ENCODE measurements at places on chromosomes 2 and 18.

- DNase-seq, result no peak
Observed at GRCh38 chr2:238114851-238115660, 14.9 kb downstream of the ESPNL start.

GRCh38 chr2:217956586-217957457 lies 46.0 kb downstream of the TNS1 start:
- DNase-seq, result no peak

GRCh38 chr18:56696966-56697365 lies 45.8 kb downstream of the WDR7 start:
- DNase-seq, result no peak

DNA sequence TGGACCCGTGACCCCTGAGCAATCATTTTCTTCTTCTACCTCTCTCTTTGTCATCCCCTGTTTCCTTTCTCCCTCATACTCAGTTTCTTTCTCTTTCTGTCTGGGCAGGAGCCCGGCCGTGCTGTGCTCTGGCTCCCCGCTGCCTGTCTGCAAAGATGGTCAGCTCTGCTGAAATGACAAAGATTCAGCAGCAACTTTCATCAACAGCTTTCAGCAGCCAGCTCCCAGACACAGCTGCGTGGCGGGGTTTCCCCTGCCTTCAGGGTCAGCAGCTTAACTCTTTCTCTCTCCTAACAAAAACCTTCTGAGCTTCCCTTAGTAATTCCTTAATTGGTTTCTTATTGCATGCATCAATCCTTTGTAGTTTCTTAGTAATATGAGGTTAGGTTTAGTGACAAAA lies 1234.4 kb downstream of the CNTNAP5 start:
- DNase-seq, result no peak

GRCh38 chr2:238906254-238906935 lies 58.5 kb downstream of the TWIST2 start:
- DNase-seq, result no peak

- no peak for DNase-seq
Observed at GRCh38 chr18:10892786-10893185, 256.6 kb downstream of the PIEZO2 start.

- peak; percentile 52 for DNase-seq
Observed at GRCh38 chr2:191056228-191056627, 42.3 kb upstream of the STAT1 start.

DNA sequence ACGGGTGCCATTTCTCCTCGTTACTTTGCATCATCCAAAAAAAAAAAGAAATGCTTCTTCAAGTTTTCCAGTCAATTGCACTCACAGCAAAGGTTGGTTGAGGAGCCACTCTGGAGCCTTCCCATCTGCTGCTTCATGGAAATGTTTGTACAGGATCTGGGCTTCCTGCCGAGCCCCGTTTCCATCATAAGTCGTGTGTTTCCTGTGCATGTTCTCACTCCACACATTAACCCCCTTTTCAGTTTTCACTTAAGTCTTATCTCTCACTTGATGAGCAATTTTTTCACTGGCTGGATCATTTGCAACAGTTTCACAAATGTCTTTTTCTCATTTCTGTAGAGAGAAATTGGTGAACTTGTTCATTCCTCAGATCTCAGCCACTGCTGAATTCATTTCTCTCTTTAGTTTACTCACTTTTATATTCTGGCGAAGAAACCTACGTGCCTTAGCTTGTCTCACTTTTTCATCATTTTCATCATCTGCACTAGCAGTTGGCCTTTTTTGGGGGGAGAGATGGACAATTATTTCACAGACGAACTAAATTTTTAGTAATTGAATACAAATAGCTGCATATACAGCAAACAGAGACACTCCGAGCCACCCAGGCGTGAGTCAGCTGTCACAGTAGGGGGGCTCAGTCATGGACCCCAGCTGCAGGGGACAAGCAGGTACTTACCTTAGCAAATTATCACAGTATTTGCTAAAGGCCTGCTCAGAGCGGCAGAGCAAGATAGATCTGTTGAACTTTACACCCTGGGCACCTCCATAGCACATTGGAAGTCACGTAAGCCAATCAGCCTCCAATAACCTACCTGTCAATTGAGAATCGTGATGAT lies 750.8 kb upstream of the ID2 start:
- no peak for DNase-seq

GRCh38 chr2:39181297-39181696 lies 60.4 kb upstream of the SOS1 start:
- DNase-seq, result no peak

DNA sequence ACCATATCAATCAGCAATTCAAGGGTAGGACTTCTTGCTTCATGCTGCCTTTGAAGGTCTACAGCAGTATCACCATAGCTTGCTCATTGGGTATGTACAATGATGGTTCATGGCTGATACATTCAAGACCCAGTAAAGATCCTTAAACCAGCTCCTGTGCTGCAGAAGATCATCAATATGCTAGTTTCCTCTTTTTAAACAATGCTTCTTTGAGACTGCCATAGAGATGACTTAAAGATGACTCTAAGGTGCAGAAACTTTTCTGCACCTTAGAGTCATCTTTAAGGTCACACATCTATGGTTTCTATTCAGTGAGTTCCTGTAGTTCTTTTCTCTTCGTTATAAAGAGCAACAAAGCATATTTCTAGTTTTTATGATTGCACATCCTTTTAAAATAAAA lies 102.8 kb upstream of the KLHL14 start:
- no peak for DNase-seq

- no peak for DNase-seq
Observed at GRCh38 chr2:158603986-158604385, 147.2 kb downstream of the PKP4 start.

DNA sequence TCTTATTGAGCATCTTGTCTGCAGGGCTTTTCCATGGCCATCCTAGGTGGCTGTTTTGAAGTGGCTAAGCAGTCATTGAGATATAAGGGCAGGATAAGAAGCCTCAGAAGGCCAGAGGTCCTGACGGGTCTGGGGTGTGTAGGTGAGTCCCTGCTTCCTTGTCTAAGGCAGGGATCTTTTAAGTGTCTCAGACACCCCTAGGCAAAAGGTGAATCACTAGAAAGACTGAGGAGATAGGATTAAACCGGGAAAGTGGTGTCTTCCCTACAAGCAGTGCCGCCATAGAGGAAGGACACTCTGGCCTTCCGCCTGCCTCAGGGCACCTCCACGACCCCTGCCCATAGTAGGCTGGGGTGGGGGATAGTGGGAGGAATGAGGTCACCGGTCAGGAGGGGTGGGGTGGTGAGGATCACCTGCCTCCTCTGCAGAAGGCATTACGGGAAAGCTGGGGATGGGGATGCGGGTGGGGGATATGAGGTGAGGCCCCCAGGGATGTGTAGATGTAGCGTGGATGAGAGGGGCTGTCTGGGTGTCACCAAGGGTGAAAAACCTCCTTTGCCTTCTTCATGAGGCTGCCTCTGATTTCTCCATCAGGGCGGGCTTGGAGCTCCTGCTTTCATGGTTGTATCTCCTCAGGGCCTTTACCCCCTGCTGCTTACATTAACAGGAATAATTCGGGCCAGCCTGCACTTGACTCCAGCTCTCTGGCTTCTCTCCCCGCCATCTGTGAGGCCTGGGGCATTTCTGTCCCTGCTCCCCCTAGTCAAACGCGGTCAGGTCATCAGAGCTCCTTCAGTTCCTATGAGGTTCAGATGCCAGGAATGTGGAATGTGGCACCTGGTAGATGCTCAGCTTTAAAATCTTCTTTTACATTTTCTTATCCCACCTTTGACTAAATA lies 244.0 kb downstream of the DYSF start:
- no peak for DNase-seq

GRCh38 chr2:197297772-197298318 lies 12.7 kb downstream of the ANKRD44 start:
- DNase-seq, result peak; percentile 31

DNA sequence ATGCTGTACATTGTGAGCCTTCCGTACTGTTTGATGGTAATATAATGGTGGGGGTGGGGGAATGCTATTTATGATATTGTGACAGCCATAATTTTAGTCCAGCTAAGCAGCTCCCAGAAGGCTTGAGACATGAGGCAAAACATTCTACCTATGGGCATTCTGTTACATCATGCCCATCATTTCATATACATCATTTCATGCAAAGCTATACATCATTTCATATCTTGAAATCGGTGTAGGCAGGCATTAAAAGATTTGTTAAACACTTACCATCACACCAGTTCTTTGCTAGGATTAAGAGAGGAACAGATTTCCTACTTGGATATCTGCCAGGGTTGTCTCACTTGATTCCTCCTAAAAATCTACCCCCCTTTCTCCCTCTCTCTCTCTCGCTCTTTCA lies 84.5 kb downstream of the COL5A2 start:
- DNase-seq, result no peak

- DNase-seq, result peak; percentile 88
Observed at GRCh38 chr18:2971741-2972552, 41.0 kb downstream of the LPIN2 start.

GRCh38 chr2:221503965-221504364 lies 68.1 kb downstream of the EPHA4 start:
- no peak for DNase-seq

DNA sequence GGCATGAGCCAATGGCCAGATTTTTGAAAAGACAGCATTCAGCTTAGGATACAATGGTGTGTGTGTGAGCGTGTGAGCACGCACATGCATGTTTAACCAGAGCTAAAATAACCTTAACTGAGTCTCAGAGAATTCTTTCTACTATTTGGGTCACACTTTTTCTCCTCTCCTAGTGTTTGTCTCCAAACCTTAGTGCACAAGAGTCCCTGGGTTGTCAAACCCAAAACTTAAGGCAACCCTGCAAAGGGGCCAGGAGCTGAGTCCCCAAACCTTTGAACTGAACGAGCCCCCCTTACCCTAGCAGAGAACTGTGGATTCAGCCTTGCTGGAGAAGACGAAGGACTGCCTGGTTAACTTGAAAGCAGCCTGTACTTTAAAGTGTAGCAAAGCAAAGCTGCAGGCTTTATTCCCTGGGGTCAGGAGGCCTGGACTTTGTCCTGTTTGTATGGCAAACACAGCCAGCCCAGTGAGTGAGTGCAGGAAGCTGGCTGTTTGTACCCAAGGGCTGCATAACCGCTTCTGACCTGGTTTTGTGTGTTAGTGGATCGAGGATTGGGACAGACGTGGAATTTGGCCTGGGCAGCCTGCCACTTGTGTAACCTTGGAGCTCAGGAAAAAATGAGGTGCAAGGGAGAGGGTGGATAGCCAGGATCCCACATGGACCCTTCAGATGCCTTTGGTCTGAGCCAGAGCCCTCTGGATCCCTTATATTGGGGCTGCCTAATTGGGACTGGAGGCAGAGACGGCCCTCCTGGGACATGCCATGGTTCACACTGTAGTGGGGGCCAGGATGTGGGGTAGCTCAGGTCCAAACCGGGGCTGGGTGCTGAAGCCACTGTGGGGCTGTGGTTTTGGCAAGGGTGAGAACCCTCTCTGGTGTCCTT lies 6.4 kb upstream of the PSMD1 start:
- DNase-seq, result no peak

DNA sequence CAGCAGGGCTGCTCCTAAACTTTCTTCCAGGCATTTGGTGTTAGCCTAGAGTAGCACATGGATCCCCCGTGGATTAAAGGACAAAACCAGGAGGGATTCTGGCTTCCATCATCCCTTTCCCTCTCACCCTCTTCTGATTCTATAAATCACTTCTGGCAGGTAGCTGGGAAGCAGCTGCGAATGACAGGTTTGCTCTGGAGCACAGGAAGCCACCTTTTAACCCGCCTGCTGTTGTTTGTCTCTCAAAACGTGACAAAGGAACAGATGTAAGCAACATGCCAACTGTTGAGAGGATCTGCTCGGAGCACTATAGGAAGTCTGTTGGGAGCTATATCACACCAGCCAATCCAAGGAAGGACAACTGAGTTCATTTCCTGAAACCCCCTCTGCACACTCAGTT lies 101.9 kb downstream of the ACTR2 start:
- no peak for DNase-seq

- DNase-seq, result no peak
Observed at GRCh38 chr2:235570256-235570655, 76.4 kb downstream of the AGAP1 start.

- peak; percentile 54 for DNase-seq
Observed at GRCh38 chr2:28251337-28251736, 141.3 kb upstream of the FOSL2 start.

GRCh38 chr2:190746971-190747761 lies 98.3 kb downstream of the NAB1 start:
- DNase-seq, result no peak

- DNase-seq, result no peak
Observed at GRCh38 chr2:199315299-199316179, 142.2 kb downstream of the SATB2 start.

DNA sequence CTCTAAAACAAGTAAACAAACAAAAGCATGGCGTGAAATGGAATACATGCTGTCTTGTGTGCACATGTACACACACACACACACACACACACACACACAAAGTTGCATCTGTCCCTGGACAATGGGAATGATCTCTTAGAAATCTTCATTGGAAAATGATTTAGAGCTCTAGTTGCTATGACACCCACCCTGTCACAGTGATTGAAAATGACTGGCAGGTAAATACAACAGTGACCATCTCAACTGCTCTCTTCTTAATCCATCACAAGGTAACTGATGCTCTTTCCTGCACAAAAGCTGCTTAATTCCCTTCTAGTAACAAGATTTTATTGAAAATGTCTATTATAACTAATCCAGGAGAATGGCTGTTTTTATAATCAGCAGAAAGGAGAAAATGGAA lies 1011.7 kb upstream of the GYPC start:
- DNase-seq, result no peak

GRCh38 chr18:23519734-23520133 lies 16.4 kb downstream of the RMC1 start:
- DNase-seq, result no peak

DNA sequence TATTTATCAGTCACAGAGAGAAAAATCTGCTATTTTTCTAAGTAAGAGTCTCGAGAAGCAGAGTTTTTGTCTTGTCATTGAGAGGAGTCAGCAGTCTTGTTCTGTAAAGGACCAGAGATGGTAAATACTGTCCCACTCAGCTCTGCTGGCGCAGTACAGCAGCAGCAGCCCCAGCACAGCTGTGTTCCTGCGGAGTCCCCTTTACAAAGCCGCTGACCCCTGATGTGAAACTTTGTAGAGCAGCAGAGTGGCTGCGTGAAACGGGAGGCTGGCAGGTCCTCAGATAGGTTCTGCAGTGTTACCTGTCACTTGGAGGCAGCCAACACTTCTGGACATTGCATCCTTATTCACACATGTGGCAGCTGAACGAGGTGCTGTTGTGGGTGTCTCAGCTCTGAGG lies 45.2 kb downstream of the TMEM185B start:
- no peak for DNase-seq

- peak; percentile 31 for DNase-seq
Observed at GRCh38 chr2:230779126-230779525, 66.5 kb downstream of the CAB39 start.

- DNase-seq, result no peak
Observed at GRCh38 chr2:24147364-24147763, 24.1 kb downstream of the FAM228B start.

Measured in CD4-positive, alpha-beta T cell treated with Interleukin-21 for 1 hour (primary cell).